Activated gamma-delta T cell treated with Interleukin-2 at 50 U/mL for 16 hours (primary cell): ENCODE measurements at places on chromosomes 3 and 15.

GRCh38 chr15:73001840-73002239, 50.4 kb upstream of the NEO1 start:
- no peak for DNase-seq

GRCh38 chr3:154766765-154767503, 313.2 kb upstream of the MME start:
- DNase-seq, result no peak

DNA sequence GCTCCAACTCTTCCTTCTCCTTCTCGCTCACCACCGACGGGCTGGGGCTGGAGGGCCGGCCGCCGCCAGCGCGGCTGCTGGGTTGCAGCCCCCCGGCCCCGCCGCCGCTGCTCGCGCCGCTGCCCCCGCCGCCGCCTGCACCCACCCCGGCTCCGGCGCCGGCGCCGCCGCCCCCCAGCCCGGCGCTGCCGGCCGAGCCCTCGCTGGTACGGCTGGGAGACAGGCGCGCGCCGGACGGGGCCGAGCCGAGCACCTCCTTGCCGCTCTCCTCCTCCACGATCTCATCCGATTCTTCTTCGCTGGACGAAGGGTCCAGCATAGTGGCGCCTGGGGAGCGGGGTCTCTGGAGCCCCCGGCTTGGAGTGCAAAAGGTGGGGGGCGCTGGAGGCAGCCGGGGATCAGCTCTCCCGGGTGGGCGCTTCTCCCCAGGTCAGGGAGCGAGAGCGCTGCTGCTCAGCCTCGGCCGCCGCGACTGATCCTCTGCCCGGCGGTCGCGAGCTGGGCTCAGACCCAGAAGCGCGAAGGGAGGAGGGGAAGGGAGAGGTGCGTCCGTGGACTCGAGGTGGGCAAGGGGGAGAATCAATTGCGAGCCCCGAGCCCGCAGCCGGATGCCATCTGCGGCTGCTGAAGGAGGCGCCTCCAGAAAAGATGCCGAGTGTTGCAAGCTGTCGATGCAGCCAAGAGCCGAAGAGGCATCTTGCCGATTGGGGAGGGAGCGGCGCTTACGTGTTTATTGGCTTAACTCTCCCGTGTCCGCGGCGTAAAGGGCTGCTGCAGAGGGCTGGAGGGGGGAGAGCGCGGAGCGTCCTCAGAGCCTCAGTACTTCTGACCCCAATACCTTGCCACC, at the start of gene CADPS:
TSS of gene CADPS (minus strand) at position 706 of the 847 bp plus-strand sequence. CDS start at position 319, 387 bp downstream.
- DNase-seq, result no peak

- DNase-seq, result no peak
Observed at GRCh38 chr3:24496529-24497482, 2.2 kb upstream of the THRB start.

DNA sequence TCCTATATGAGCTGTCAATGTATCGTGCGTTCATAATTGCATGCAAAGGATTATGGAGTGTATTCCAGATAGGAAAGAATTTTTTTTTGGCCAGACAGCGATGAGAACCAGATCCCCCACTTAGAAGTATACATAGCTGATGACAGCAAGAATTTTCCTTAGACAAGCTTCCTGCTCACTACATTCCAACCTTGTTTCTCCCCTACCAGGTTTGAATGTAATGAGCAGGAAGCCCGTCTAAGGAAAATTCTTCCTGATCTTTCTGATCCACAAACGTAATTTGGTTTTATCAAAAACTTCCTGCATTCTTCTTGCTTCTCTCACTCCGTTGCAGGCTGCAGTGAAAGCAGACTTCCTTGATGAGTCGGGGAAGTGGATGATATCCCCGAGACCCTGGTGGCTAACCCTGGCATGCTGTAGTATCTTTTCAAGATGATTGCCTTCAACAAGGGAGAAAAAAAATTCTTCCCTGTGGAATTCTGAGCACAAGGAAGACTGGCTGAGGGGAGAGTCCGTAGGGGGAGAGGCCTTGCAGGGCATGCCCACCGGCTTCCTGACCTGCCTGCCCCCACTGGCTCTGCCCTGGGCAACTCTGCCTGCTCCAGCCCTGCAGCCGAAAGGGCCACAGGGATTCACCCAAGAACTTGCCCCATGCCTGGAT, 243.1 kb downstream of the TLE3 start:
- DNase-seq, result no peak

DNA sequence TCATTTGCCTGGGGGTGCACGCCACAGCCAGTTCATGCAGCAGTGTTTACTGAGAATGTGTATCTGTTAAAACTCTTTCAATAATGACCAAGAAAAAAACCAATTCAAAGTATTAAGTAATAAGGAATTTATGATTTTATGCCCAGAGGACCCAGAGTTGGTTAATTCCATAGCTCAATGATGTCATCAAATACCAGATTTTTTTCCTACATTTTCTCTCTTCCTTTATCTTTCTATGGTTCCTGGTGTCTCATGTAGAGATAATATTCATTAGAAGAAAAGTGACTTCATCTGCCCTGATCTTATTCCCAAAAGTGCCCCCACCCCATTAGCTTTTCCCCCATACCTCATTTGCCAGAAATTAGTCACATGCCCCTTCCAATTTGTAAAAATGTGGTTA, 44.6 kb upstream of the LMCD1 start:
- DNase-seq, result no peak

GRCh38 chr3:107651782-107652181, 129.0 kb downstream of the BBX start:
- no peak for DNase-seq

DNA sequence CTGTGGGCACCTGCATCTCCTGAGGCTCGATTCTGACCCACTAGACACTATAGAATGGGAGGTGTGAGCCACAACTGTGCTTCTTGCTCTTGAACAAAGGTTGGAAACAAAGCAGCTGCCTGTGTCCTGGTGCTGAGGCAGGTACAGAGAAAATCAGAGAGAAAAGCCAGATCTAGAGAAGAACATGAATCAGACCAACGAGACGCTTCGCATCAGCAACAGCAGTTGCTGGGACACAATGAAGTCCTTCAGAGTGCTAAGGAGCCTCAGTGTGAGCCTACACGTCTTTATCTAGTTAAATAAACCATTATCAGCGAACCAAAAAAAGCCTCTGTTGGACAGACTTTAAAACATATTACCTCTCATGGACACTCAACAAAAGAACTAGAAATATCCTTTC, 86.3 kb upstream of the MEX3B start:
- DNase-seq, result no peak

DNA sequence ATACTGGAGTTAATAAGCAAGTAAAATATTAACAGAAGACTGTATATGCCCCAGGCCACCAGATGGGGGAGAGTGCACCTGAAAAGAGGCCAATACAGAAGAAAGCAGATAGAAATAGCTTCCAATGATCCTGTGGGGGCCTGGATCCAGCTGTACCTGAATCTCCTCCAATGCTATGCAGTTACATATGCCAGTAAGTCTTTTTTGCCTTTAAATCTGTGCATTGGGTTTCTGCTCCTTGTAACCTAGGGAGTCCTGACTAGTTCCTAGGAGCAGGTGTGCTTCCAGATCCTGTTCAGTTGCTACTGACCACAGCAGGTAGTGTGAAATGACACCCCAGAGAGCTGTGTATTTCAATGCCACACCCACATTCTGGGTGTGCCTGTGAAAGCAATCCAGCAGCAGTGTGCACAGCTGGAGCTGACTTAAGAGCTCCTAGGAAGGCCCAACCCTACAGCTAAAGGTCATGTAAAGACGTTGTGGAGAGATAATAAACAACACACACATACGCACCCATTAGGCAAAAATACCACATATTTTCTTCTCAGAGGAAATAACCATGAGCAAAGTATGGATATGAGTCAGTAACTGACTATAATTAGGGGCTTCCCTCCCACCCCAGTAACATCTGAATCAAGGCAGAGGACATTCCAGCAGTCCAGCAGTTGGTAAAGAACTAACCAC, 62.2 kb upstream of the AKAP13 start:
- no peak for DNase-seq

GRCh38 chr3:64888840-64889392, 201.1 kb upstream of the ADAMTS9 start:
- no peak for DNase-seq

- no peak for DNase-seq
Observed at GRCh38 chr15:42604894-42605744, 29.7 kb downstream of the STARD9 start.

GRCh38 chr3:154398084-154398967, 31.7 kb downstream of the GPR149 start:
- DNase-seq, result no peak

- no peak for DNase-seq
Observed at GRCh38 chr15:66623801-66624453, 58.1 kb upstream of the LCTL start.

DNA sequence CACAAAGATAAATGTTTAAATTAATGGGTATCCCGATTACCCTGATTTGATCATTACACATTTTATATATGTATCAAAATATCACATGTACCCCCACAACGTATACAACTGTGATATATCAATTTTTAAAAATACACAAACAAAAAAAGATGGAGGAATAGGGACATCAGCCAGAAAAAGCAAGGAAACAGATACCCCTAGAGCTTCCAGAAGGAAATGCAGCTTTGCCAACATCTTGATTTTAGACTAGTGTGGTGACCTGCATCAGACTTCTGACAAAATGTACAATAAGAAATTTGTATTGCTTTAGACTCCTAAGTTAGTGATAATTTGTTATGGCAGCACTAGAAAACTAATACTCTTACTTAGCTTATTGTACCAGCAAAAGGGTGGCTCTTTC, 483.8 kb downstream of the TUSC7 start:
- no peak for DNase-seq

DNA sequence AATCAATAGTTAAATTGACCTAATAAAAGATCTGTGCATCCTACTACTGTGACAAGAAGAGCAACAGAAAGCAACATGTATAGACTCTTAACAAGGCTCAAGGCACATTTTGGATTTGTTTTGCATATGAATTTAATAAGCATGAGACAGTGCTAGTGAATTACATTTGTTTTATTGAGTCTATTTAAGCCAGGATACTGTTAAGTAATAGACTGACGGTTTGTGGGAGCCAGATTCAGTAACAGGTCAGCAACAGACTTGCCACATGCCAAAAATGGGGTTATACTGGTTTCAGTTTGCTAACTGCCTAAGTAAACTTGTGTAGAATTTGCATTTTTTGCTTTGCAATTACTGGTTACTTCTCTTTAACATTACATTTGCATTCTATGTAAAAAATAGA, 54.0 kb downstream of the MBNL1 start:
- DNase-seq, result no peak

DNA sequence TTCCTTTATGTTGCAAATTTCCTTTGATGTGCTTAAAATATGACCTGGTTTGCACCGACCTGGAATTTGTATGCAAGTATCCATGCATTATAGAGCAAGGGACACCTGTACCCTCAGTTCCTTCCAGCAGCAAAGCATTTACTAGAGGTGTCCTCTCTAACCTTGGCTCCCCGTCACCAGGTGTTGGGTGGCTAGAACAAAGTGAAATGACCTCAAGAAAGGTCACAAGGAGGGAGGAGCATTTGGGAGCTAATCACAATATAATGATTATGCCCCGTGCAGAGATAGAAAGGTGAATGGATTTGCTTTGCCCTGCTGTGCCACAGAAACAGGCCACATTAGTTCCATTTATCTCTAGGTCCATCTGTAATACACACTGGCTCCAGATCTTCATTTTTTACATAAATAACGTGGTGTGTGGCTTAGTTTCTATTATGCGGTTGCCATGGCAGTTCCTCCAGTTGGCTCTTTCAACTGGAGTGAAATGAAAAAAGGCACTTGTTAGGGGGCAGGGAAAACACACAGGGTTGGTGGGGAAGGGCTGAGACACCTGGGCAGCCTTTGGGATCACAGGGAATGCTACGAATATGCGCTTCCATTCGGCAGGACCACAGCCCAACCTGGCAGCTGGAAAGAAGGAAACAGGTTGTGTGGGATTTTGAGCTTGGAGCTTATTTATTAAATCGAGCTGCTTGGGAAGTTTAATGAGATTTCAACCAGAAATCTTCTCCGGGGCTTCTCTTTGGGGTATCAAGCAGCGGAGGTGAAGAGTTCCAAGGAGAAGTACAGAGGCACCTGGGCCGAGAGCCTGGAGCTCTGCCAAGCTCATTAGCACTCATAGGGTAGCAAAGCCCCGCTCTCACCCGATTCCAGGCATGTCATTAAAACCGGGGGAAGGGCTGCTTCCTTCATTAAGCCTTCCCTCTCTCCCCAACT, 233.5 kb upstream of the ST8SIA2 start:
- DNase-seq, result no peak

- no peak for DNase-seq
Observed at GRCh38 chr3:129602309-129602708, 4.2 kb downstream of the PLXND1 start.

DNA sequence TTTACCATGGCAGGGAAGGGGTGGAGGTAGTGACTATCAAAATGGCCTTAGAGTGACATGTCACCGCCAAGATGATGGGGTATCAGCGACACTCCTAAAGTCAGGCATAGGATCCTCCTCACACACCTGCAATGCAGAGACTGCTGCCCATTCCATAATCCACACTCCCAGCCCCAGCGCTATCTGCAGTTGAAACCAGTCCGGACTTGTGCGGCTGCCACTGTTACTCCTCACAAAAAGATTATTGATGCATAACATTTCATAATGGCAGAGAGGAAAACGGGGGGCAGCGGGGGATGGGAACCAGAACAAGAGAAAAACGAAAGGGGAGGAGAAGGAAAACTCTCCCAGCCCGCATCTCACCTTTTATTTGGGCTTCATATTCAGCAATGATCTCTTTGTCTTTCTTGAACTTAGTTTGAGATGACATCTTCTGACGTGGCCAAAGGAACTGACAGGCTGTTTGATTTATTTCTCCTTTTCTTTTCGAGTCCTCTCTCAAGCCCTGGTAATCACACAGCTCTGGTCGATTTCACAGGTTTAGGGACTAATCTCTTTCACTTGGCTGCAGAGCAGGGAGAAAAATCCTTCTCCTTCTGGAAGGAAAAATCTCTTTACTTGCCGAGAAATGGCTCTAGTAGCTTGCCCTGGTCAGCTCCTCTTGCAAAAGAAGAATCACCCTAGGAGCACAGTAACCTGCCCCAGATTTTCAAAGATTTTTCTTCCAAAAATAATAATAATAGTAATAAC, 749 bp downstream of the SRGAP3 start:
- DNase-seq, result no peak

- no peak for DNase-seq
Observed at GRCh38 chr3:69531576-69532546, 146.0 kb upstream of the FRMD4B start.

DNA sequence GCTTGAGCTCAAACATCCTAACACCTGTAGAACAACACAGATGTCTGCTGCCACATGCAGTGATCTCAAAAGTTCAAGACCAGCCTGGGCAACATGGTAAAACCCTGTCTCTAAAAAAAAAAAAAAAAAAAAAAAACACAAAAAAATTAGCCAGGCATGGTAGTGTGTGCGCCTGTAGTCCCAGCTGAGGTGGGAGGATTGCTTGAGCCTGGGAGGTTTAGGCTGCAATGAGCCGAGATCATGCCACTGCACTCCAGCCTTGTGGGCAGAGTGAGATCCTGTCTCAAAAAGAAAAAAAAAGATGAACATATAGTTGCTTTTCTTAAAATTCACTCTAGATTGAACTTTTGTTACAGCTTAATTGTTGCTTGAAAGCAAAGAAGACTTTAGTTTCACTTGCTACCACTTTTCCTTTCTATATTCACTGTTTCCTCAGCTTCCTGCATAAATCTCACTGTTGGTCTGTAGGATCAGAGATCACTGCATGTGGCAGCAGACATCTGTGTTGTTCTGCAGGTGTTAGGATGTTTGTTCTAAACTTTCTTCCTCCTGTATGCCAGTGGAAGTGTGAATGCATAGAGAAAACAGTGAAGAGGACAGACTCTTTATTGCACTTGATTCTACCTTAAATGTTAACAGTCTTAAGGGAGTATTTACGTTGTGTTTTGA, 12.6 kb downstream of the RAB11A start:
- no peak for DNase-seq

- no peak for DNase-seq
Observed at GRCh38 chr3:193680220-193680619, 87.2 kb downstream of the OPA1 start.

- no peak for DNase-seq
Observed at GRCh38 chr3:193240850-193241706, at the start of gene PLAAT1. Gene PLAAT1, plus strand, starts transcription at chr3:193241222. Its CDS starts 14,429 bp downstream, at chr3:193255651.
